ENCODE measurements at places on chromosomes 11 and 22.

GRCh38 chr11:8693555-8693954 is 11.0 kb downstream of the RPL27A start:
- DNase-seq = no peak

DNA sequence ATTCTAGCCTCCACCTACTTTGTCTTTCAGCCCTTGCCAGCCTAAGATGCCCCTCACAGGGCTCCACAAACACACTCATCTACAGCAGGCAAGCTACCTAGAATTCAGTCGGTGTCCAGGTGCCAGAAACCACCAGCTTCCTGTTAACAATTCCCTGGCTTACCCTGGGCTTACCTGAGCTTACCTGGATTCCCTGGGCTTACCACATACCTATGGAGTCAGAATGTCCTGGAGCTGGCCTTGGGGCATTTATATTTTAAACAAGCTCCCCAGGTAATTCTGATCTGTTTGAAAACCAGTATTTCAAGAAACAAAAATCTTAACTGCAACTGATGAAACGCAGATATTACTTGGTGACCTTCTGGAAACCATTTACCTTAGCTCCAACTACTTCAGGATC is 123.6 kb downstream of the SLC1A2 start:
- no peak for DNase-seq

GRCh38 chr11:17814546-17814945 is 80.0 kb downstream of the KCNC1 start:
- DNase-seq = no peak

- DNase-seq = no peak
Measured at GRCh38 chr11:69489746-69490365, 8.4 kb downstream of the LINC01488 start.

DNA sequence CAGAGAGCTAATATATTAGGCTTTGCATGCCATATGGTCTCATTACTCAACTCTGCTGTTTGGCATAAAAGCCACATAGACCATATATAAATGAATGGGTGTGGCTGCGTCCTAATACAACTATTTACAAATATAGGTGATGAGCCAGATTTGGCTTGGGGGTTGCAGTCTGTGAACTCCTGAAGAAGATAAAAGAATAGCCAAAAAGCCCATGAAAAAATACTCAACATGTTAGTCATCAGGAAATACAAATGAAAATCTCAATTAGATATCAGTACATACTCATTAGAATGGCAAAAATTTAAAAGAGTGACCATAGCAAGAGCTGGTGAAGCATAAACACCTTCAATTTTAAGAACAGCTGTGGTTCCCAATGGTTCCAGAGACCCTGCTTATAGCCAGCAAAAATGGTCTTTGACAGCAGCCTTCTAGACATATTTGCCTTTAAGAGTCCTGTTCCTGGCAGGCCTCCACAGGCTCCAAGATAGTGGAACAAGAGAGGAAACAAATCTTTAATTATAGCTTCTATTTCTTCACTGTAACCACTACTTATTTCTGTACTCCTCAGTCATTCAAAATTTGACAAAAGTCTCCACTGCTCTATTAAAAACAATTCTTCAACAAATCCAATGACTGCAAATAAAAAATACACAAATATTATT is 16.1 kb downstream of the C2CD3 start:
- no peak for DNase-seq

GRCh38 chr22:50401907-50402306 is 58.8 kb downstream of the PPP6R2 start:
- no peak for DNase-seq

- no peak for DNase-seq
Measured at GRCh38 chr11:56905936-56906335, 82.8 kb upstream of the OR5AK2 start.

DNA sequence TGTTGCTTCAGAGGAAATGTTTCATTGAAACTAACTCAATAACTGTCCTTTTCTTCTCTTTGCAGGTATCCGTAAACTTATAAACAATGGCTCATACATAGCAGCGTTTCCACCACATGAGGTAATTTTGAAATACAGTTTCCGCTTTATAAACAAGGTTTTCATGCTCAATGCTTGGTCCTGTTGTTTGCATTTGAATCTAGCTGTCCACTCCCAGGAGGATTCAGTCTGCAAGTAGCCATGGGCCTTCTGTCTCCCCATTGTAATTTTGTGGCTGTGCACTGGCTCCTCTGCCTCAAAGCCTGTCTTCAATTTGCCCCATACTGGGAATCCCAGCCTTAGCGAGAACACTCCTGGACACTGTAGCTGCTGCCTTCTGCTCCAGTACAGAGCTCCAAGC is 34.7 kb downstream of the MUC15 start:
- DNase-seq = no peak

DNA sequence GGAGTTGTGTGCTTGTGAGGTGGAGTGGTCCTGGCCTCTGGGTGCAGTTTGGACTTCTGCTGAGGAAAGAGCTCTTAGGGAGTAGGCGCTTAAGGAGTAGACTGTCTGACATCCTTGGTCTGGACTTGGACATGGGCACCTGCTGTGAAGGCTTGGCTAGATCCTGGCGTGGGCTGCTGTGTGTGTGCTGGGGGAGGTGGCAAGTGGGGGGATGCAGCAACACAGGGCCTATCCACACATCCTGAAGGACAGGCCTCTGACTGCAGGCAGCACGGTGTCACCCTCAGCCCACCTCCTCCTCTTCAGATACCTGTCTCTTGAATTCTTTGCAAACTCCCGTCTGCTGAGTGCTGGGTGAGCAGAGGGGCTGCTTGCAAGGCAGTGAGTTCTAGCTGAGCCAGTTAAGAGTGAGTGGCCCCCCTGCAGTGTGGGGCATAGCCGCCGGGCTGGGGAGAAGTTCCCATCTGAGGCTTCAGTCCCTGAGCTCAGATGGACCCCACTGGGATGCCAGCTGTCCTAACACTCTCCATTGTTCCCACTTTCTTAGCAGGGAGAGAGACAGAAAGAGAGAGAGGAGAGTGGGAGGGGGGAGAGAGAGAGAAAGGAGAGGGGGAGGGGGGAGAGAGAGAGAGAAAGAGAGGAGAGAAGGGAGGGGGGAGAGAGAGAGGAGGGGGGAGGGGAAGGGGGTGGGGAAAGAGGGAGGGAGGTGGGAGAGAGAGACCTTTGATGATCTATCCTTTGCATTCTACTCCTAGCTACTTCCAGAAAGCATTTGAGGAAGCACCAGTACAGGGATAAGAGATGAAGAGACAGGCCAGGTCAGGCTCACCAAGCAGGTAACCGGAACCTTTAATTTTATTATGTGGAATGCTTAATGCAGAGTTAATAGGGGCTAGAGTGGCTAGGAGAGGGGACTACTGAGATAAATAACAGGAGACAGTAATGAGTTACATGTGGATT is 12.6 kb downstream of the SOX10 start:
- peak; percentile 60 for DNase-seq

DNA sequence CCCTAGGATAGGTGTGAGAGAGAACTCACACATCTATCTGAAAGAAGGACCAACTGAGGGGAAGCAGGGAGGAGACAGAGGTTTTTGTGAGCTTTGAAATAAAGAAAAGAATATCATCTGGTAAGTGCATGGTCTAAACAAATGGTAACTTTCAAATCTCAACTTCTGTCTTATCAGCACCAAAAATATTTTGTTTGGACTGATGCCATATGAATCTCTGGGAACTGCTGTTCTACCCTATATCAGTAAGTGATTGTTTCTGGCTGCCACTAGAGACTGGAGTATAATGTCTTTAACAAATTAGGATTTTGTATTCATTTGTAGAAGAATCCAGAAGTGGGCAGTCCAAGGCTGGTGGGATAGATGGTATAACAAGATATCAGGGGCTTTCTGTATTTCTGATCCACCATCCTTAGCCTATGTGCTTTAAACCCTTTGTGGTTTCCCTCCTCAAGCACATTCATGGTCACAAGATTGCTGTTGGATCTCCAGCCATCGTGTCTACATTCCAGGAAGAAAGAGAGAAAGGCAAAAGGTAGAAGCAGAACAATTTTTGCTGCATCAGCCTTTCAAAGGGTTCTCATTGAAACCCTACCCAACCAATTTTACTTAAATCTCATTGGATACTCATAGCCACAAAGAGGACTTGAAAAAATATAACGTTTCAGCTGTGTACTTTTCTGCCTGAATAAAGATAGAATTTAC is 4.7 kb downstream of the HEPHL1 start:
- no peak for DNase-seq

- DNase-seq = no peak
Measured at GRCh38 chr11:40597546-40598113, 861.8 kb downstream of the LRRC4C start.

DNA sequence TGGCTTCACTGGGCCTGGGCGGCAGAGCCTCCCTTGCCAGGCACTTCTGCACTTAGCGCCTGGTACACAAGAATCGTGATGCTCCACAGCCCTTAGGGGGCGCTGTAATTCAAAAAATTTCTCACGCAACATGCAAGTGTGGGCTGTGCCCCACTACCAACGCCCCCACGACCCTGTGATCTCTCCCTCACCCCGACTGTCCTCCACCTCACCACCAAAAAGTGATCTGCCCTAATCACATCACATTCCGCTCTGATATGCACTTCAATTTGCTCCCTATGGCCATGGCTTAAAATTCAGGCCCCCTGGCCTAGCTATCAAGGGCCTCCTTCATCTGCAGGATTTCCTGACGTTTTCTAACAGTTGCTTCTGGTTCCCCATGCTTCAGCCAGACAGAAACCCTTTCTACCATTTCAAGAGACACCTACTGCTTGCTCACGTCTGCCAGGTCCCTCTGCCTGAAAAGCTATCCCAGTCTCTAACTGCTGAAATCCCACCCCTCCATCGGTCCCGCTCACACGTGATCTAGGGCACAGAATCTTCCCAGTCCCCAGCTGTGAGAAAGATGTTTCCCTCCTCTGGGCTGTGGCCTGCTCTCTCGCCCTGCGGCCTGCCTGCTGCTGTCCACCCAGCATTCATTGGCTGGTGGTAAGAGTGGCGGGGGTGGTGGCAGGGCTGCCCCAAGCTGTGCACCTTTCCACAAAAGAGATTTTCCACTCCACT is 27.9 kb upstream of the LRRC32 start:
- DNase-seq = no peak

DNA sequence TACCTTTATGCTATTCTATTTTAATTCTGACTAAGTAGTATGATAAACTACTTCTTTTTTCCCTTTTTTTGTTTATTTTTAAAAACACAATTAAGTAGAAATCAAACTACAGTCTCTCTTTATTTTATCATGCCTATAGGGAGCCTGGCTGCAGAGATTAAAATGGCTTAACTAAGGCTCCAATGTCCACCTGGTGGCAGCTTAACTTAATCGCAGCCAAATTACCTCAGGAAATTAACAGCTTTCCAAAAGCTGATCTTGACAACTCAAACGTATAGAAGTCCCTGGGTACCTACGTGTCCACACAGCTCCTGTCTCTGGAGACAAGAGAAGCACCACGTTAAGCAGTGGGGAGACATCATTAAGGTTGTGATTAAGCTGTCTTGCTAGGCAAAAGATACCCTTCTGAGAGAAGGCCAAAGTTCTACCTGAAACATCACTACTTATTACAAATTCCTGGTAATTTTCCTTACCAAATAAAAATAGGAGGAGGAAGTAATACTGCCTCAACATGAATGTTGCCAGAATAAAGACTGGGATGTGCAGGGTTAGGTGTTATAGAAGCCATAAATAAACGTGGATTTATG is 63.2 kb upstream of the SNX19 start:
- no peak for DNase-seq

- peak; percentile 62 for DNase-seq
Measured at GRCh38 chr11:47987781-47988180, 7.4 kb downstream of the PTPRJ start.

- DNase-seq = no peak
Measured at GRCh38 chr11:60762851-60763691, 6.4 kb downstream of the MS4A15 start.

DNA sequence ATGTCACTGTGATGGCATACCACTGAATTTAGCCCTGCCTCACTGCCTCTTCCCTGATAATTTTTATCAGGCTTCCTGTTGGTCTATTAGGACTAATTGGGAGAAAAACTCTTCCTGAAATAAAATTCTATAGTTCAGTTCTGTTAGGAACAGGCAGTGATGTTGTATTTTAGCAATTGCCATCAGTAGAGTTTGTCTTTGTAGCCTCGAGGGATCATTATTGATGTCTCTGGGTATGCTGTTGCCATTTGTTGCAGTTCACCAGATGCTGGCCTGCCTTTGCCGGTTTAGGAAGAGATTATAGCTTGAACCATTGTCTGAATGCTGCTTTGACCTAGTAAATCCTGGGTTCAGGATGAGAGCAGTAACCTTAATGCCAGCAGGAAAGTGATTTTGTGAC is 41.0 kb downstream of the KDM2A start:
- no peak for DNase-seq

DNA sequence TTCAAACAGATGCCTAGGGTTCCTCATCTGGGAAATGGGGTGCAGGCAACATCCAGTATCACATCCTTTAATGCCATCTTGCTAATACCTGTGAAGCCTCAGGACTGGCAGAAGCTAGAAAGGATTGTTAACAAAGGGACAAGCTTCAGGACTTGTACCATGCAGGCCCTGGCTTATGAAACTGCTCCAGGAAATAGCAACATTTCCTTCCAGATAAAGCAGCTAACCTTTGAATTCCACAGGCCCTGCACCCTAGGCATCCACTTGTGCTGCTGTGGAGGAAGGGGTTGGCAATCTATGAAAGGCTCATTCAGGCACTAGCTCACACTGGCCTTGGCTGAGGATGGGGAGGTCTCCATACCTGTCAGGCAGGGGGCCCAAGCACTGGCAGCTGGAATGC is 87.2 kb downstream of the BTBD10 start:
- DNase-seq = no peak

DNA sequence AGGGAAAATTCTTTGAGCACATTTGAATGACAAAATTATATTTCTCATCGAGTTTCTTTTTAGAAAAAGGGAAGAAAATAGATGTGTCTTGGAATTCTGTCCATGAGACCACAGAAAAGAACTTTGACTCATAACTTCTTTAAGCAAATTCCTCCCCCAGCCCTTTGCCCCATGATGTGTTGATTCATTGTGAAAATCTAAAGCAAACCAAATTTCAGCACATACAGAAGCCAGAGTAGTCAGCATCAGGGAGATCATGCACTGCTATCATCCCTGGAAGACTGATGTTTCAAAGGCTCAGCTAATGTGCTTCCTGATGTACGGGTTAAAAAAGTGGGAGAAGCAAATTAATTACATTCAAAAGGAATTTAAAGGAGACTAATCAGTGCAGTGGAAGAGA is 159.7 kb downstream of the FAT3 start:
- no peak for DNase-seq

- DNase-seq = no peak
Measured at GRCh38 chr11:113446938-113447337, 28.3 kb downstream of the DRD2 start.

DNA sequence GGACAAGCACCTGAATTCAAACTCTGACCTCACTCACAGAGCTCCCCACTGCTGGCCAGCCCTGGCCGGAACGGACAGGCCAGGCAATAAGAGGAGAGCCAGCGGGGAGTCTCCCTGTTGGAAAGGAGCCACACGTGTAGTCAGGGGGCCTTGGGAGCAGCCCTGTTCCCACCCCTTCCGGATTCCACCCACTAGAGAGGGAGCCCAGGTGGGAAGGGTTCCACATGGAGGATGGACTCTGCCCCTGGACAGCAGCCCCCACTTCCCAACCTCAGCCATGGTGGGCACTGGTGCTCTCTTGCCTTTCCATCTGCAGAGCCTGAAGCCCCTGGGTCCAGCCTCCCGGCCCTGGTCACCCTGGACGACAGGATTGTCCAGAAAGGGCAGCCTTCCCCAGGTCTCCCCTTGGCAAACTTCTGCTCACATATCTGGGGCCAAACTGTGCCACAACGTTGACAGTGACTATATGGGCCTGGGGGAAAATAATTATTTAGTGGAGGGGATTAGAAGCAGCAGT is 7.5 kb upstream of the APOBEC3A start:
- DNase-seq = no peak

Data from globus pallidus (tissue), 1 donor.